ENCODE measurements at places on chromosomes 11 and 22.

DNA sequence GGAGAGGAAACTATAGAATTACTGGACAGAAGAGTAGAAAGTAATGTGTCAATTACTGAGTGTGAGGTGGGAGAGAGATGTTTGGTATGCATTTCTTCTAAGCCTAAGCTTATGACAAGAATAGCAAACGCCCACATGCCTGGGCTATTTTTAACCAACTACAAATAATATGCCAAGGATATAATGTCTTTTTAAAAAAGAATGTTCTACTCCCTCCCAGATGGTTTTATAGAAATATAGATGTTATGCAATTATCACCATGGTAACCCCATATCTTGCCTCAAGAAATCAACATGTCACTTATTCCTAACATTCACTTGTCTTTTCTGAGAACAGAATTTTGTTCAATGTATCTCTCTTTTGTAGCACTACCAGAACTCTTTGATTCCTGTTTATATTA lies 996.7 kb upstream of the CHORDC1 start:
- no peak for DNase-seq

DNA sequence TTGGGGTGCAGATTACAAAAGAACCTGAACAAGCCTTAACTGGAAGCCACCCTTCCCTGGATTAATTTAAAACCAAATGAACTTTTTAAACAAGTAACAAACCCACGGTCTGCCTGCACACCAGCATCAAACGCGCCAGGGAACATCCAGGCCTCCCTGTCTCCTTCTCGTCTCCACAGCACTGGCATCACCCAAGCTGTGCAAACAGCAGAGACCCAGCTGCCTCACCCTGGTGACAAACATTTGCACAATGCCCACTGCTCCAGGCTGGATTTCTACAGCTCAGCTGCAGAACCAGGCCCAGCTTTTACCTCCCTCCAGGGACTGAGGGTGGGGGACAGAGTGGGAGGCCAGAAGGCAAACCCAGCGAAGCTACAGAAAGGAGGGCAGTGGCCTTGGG lies 7.0 kb downstream of the RPL3 start:
- no peak for DNase-seq

DNA sequence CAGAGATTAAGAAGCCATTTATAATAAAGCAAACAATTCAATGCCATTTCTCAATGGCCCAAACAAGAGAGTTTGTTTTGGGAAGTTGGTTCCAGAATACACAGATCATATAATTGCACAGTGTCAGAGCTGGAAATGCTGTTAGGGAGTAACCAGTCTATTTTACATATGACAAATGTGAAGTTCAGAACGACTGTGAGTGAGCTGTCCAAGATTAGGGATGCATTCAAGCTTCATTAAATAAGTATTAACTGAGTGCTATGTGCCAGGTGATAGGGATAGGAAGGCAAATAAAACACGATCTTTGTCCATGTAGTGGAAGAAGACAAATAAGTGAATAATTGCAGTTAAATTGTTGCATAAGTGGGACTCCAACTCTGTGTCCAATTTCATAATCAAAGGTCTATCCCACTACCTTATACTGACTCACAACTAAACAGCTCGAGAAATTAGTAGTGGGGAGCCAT lies 33.1 kb upstream of the PICALM start:
- no peak for DNase-seq

DNA sequence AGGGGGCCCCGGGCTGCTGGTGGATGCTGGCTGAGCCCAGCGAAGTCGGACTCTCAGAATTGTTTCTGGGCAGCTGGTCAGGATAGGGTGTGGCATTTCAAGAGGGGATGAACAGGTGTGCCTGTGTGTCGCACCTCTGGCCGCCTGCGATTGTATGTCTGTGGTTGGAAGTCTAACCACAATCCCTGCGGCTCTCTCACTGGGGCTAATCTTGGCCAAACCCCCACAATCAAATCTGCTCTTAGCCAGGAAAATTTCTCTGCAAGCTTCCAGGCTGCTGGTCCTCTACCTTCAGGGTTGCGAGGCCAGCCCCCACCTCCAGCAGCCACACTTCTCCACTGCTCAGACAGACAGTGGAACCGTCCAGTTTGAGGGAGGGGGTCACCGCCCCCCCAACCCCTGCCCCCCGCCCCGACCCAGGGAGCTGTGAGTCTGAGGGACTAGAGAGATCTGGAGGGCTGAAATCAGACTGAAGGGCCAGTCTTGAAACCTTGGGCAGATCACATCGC lies 953 bp downstream of the ATG16L2 start:
- no peak for DNase-seq

GRCh38 chr11:121656328-121657090 lies 203.7 kb upstream of the SORL1-AS1 start:
- no peak for DNase-seq

GRCh38 chr22:35473971-35474370 lies 66.7 kb upstream of the RASD2 start:
- no peak for DNase-seq

DNA sequence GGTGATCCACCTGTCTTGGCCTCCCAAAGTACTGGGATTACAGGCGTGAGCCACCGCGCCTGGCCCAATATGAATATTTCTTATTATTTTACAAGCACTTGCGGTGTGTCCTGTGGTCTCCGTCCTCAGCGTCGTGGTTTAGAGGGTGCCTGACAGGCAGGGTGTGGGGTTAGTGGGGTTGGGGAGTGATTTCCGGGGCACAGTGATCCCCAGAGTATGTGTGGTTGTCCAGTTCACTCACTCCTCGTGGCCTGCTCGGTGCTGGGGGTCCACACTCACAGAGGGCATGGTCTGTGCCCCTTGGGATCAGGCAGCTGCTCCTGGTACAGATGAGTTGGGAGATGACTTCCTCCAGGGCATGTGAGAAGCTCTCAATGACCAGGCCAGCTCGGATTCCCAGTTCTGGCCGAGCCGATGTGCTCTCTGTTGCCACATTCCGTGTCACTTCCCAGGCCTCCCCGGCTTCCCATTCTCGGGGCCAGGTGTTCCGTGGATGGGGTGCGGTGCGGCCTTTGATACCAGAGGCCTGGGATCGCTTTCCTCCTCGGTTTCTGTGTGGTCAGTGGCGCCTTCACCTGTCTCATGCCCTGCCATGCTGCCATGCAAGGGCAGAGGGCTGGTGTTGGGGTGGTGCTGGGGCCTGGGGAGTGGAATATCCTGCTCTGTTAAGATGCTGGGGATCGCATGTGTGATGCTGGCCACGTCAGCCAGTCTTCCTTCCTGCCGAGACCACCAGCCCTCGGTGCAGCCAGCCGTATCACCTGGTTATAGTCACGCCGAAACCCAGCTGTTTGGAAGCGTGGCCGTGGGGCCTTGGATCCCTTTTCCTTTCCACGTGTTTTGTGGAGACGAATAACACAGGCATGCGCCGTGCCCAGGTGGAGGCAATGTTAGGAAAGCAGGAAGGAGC lies 39.6 kb downstream of the PARVB start:
- DNase-seq = no peak

GRCh38 chr11:69375316-69376154 lies 81.6 kb downstream of the MYEOV start:
- no peak for DNase-seq

All from stimulated activated CD4-positive, alpha-beta T cell treated with anti-CD3 and anti-CD28 coated beads, Interleukin-1b, Interleukin-23, amount 100 ng/mL, for 1 hour (primary cell).